Mammary microvascular endothelial cell (primary cell): ENCODE measurements at places on chromosomes 13 and 19. TPM values are rescaled to one million over a fixed set of nuclear protein-coding genes. Genes with fewer than 3 reads are reported as not detected.

The PSG2 gene
- total RNA-seq = 0.07 TPM in 1 of 2 replicates, not detected in the other

The PHF11 gene
- total RNA-seq = 43.4 and 44.8 TPM in 2 replicates

The ZNF749 gene
- total RNA-seq = 3.1 and 11.3 TPM in 2 replicates

The ZNF358 gene
- 26.2 and 26.8 TPM in 2 replicates for total RNA-seq

The CBLC gene
- total RNA-seq = not detected in 2 replicates
